ENCODE measurements at places on chromosomes 2 and 18.
A peak's percentile ranks its signal among the peaks of the same experiment; 100 is the strongest.

DNA sequence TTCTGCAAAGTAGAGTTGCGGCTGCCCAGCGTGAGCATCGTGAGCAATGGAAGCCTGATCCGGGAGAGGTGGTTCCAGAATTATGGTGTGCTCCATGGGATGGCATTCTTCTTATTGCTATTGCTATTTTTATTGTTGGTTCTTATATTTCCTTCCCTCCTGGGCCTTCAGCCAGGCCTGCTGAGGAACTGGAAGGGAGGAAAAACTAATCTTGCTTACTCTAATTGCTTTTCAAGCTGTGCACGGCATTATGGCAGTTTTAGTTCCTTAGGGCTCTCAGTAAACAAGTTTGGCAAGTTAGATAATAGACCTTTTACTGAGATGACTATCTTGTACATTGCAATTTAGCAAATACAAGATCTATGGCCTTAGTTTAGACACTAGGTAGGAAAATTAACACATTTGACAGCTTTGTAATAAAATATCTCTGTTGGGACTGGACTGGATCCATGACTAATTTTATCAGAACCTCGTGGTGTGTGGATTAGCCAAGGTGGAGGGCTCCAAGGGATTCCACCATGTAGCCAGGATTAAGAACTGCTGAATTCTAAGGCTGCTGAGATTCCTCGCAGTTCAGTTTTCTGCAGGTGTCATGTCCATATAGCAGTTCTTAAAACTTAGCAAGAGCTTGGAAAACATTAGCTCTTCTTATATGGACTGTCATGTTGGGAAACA is 6.0 kb downstream of the RSAD2 start:
- no peak for DNase-seq

DNA sequence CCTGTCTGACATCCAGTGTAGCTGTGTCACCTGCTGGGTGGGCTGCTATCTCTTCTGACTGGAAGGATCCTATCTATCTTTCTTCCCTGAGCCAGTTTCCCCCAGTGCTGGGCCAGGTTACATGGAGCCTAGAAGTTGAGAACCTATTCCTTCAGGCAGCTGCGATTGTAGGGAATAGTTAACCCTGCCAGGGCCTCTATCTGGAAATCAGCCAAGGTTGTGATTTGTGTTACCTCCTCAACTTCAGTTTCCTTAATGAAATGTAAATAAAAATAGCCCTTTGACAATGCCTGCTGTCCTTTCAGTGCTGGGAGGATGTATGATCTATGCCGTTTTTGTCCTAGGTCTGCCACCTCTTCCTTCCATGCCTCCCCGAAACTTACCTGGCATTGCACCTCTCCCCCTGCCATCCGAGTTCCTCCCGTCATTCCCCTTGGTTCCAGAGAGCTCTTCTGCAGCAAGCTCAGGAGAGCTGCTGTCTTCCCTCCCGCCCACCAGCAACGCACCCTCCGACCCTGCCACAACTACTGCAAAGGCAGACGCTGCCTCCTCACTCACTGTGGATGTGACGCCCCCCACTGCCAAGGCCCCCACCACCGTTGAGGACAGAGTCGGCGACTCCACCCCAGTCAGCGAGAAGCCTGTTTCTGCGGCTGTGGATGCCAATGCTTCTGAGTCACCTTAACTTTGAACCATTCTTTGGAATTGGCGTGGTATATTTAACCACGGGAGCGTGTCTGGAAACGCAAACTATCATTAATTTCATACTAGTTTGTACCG is 36.6 kb downstream of the GORASP2 start:
- DNase-seq = no peak

- peak; percentile 64 for DNase-seq
Observed at GRCh38 chr2:135913727-135914365, 37.6 kb upstream of the MCM6 start.

DNA sequence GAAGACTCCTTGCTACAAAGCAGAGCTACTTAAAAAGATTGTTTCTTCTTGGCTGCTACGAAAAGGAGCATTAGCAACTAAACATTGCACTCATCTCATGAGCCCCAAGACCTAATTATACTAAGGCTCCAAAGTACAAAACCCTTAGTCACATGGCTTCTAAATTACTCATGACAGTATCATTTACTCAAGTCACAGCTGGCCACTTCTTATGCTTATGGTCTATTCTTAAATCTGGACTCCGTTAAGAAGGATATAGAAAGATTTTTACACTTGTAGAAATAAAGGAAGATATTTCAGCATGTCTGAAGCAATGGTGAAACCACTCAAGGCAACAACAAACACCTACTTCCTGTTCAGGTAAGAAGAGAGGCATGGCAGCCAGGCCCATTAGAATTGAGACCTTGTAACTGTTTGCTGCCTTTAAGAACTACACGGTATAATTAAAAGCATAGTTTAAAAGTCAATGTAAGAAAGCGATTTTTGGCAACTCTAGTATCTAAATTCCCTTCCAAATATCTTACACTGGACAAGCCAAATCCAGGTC is 12.7 kb downstream of the ANKRD44 start:
- no peak for DNase-seq

GRCh38 chr2:15965564-15966019 is 25.2 kb downstream of the MYCN start:
- peak; percentile 38 for DNase-seq

GRCh38 chr2:26970928-26971627 is 641 bp downstream of the MAPRE3 start:
- DNase-seq = no peak

DNA sequence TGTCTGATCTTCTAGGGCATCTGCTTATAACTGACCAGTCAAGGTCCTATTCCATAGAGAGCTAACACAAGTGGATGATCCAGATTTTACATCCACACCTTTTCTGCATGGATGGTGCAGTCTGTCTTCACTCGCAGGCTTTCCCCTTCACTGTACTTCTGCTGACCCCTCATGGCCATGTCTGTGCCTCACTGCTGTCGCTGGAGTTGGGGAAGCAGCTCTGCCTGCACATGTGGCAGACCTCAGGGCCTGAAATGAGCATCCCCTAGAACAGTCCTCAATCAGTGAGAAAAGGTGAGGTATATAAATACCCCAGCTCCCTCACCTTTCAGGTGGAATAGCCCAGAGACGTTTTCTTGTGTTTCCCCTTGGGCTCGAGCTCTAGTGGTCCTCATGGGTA is 233.8 kb downstream of the ANKRD36B start:
- no peak for DNase-seq

GRCh38 chr2:124501575-124502152 is 476.6 kb downstream of the CNTNAP5 start:
- DNase-seq = no peak

- DNase-seq = no peak
Observed at GRCh38 chr2:134758633-134759032, 39.8 kb upstream of the TMEM163 start.

GRCh38 chr2:44945676-44946371 is 4.3 kb downstream of the SIX3 start:
- DNase-seq = no peak

- no peak for DNase-seq
Observed at GRCh38 chr2:14418115-14418514, 214.4 kb upstream of the LRATD1 start.

Measured in Jurkat, Clone E6-1 (cell line).